ENCODE measurements at places on chromosomes 7 and 10. TPM values are rescaled to one million over a fixed set of nuclear protein-coding genes. Genes with fewer than 3 reads are reported as not detected.

GPER1 gene
- 2.5 TPM for total RNA-seq

TEX36 gene
- total RNA-seq: not detected

BCCIP gene
- 71.8 TPM for total RNA-seq

GPR85 gene
- not detected for total RNA-seq

ASZ1 gene
- total RNA-seq: not detected

HOXA4 gene
- 10.3 TPM for total RNA-seq

CHAT gene
- not detected for total RNA-seq

PURB gene
- total RNA-seq: 11.6 TPM

CYP26C1 gene
- total RNA-seq: not detected

PHKG1 gene
- 1.3 TPM for total RNA-seq

MRLN gene
- not detected for total RNA-seq

SKIDA1 gene
- total RNA-seq: 9.0 TPM

IL15RA gene
- 49.6 TPM for total RNA-seq

GRCh38 chr10:22908837-22909236 is 19.0 kb upstream of the ARMC3 start:
- DNase-seq: no peak

GRCh38 chr10:15652117-15652516 is 67.6 kb downstream of the ITGA8 start:
- no peak for DNase-seq

DNA sequence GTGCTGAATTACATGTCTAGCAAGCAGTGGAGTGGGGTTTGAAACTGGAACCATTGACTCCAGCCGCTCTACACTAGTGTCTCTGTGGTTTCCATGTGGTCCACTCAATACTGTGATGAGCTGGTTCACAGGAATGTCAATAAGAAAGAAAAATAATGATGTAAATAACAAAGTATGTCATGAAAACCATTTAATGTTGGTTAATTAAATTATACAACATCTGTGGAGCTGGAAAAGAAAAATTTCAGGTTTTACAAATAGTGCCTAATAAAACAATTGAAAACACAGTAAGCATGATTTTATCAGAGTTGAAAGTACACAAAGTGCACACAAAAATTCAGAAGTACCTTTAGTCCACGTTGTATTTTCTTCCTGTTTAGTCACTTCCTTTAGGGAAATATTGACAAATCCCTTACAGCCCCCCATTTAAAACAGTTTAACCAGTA is 28.7 kb upstream of the NAMPT start:
- no peak for DNase-seq

- DNase-seq: no peak
Measured at GRCh38 chr10:13907570-13907969, 320.8 kb downstream of the PRPF18 start.

DNA sequence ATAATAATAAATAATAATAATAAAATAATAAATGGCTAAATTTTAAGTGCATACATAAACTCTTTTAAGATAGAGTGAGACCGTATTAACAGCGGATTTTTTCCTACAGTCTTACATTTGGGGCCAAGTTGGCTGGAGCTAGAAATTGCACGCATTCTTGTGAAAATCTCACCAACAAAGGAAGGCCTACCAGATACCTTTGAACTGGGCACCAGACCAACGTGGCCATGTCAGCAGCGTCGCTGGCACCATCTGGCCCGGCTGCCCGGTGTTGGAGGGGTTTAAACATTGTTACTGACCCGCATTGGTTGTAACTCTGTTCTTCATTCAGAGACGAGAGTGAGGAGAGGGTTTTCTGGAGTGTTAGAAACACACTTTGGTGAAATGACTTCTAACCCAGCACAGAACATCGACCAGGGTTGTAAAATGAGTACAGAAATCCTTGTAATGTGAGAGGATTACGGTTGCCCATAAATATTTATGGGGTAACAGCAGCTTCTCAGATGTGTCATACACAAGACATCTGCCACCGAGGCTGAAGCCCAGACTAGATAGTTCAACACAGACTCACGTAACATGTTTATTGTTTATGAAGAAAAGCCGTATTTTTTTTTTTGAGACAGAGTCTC is 34.6 kb upstream of the UNCX start:
- no peak for DNase-seq

DNA sequence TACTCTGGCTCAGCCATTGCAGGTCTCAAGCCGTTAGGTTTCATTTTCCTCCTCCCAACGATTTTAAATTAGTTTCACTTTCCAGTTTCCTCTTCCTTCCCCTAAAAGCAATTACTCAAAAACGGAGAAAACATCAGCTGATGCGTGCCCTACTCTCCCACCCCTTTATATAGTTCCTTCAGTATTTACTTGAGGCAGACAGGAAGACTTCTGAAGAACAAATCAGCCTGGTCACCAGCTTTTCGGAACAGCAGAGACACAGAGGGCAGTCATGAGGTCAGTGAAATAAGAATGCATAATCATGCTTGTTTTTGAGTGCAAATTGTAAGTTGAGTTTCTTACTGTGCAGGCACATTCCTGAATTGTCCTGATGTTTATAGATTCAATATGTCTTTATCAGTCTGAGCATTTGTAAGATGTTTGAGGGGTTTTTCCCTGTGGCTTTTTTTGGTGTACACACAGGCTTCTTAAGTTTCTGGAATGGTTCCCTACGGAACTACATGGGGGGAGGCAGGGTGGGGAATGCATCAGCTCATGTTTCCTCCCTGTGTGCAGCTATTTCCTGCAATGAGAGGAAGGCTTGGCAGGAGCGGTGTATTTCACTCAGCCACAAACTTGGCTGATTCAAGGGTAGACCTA is at the start of gene IFIT3:
IFIT3 (plus strand) TSS at position 195 of the 639 bp plus-strand sequence; CDS start at position 272, 77 bp downstream.
- peak; percentile 76 for DNase-seq

- DNase-seq: no peak
Measured at GRCh38 chr10:13483073-13483472, 45.7 kb downstream of the BEND7 start.

GRCh38 chr7:140235114-140235513 is 58.3 kb upstream of the KDM7A start:
- no peak for DNase-seq

- no peak for DNase-seq
Measured at GRCh38 chr7:69166979-69167516, 431.2 kb upstream of the AUTS2 start.

DNA sequence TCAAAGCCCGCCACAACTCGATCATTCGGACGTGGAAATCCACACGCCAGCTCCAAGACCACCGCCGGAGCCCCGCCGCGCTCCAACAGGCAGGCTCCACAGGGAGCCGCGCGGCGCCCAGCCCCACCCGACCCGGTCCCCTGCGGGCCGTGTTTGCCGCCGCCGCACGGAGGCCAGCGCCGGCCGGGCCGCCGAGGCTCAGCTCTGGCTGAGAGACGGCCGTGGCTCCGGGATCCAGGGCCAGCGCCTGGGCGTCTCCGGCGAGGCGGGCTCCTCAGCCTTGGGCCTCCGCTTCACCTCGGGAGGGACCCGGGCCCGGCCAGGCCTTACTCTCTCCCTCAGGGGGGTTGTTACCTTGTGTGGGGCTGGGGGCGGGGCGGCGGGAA is 333 bp downstream of the SMNDC1 start:
- peak; percentile 32 for DNase-seq

- DNase-seq: no peak
Measured at GRCh38 chr7:148348466-148348865, 242.1 kb upstream of the C7orf33 start.

GRCh38 chr7:94450044-94450697 is 55.5 kb downstream of the COL1A2 start:
- DNase-seq: no peak

DNA sequence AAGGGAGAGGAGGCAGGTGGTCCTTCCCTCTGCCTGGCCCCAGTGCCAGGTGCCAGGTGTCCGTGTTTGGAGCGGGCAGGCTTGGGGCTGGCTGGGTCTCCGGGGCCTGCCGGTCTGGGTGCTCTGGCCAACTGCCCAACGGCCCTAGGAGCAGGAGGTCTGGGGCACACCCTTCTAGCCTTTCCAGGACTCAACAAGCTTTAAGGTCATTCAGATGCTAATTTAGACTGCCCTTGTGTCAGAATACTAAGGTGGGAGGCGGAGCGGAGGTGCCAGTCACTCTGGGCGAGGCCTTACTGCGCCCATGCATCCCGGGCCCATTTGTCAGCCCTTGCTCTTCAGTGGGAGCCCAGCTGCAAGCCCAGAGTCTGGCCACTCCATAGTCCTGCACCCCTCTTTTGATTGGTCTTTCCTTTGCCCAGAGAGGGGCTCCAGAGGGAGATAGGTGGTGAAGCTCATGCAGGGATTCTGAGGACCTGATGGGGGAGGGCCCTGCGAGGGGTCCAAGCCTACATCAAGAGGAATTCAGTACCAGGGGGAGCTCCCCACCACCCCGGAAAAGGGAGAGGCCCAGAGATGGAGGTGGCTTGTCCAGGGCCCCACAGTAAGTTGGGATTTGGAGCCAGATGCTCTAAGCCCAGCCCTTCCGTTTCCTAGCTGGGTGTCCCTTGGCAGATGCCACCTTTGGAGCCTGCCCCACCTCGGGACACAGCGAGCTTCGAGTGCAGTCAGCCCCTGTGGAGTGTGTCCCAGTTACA is 1.3 kb downstream of the PGAM2 start:
- no peak for DNase-seq

DNA sequence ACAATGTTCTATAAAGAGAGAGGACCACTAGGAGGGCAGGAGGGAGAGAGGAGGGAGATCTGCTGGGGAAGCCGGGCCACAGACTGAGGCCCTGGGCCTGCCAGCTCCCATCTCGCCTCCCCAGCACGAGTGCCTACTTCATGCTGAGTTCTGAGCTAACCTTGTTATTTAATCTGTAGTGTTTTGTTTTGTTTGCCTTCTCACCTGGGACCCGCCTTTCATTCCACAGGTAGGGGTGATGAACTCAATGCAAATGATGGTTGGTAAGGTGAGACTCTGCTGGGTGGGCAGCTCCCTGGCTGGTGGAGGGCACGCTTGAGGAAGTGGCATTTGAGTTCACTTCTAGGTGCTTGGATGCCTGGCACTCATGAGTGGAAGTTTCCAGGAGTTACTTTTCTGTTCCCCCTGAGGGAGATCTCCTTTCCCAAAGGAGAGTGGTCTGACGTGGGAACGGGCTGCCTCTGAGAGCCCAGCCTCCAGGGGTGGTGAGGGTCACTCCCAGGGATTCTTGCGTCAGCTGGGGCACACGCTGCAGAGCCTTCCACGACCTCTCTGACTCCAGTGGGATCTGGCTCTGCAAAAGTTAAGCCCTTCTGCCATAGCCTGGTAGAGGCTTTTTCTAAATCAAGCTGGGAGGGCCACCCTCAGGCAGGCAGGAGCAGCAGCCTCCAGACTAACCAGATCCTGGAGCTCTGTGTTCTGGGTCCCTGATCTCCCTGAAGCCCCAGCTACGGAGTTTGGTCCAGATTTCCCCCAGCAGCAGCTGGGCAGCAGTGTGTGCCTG is 22.4 kb downstream of the UBTD1 start:
- no peak for DNase-seq

All from Caki2 (cell line).